Effector CD4-positive, alpha-beta T cell (primary cell): ENCODE measurements at places on chromosomes 16 and 17.
A peak's percentile ranks its signal among the peaks of the same experiment; 100 is the strongest.

DNA sequence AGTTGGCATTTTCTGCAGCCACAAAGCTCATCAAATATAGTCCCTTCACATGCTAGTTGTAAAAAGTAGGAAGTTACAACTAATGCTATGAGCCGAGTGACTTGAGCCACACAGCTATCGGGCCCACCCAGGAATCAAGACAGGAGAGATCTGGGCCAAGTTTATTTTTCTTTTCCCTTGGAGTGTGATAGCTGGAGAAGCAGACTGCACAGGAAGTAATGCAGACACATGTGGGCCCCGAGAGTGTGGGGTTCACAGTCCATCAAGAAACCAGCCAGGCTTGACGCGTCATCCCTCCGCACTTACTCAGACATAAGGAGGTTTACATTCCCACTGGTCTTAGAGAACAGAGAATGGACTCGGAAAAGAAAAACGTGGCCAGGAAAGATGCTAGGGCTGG lies 403.1 kb upstream of the CDH11 start:
- DNase-seq: no peak

DNA sequence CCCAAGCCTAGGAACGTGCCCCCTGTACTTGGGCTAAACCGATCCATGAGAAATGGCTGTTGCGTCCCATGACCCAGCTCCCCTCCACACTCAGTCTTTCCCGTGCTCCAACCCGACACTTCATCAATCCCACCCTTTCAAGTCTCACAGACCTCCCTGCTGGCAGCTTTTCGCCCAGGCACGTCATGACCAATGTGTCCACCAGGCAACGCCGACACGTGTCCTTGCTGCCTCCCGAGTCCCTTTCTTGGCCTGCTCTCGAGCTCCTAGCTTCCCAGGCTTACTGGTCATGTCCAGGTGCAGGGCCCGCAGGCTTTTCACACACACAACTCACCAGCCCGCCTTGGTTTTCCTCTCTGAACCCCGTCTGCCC lies 12.2 kb downstream of the MNT start:
- no peak for DNase-seq

GRCh38 chr16:30740364-30741251 lies 7.6 kb upstream of the PHKG2 start:
- DNase-seq: no peak

DNA sequence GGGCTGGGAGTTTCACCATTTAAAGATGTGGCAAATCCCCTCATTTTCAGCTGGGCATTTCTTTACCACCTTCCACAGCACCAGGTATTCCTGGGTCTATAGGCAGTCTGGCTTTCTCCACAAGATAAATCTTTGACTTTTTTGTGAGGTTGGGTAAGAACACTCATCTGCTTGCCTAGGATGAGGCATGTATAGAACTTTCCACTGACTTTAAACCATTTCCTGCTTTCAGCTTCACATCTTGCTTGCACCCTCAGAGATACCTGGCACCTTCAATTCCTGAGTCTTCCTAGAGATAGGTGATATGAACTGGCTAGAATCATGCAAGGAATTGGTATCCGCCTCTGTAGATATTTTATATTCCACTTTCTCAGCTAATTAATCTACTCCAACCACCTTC lies 27.9 kb downstream of the SMURF2 start:
- DNase-seq: no peak

GRCh38 chr16:6964679-6965078 lies 368.0 kb upstream of the RBFOX1 start:
- no peak for DNase-seq

GRCh38 chr16:1612320-1613111 lies at the start of gene CRAMP1:
TSS of gene CRAMP1 (plus strand) at chr16:1612360. CDS start at chr16:1614640, 2,280 bp downstream.
- DNase-seq: no peak

DNA sequence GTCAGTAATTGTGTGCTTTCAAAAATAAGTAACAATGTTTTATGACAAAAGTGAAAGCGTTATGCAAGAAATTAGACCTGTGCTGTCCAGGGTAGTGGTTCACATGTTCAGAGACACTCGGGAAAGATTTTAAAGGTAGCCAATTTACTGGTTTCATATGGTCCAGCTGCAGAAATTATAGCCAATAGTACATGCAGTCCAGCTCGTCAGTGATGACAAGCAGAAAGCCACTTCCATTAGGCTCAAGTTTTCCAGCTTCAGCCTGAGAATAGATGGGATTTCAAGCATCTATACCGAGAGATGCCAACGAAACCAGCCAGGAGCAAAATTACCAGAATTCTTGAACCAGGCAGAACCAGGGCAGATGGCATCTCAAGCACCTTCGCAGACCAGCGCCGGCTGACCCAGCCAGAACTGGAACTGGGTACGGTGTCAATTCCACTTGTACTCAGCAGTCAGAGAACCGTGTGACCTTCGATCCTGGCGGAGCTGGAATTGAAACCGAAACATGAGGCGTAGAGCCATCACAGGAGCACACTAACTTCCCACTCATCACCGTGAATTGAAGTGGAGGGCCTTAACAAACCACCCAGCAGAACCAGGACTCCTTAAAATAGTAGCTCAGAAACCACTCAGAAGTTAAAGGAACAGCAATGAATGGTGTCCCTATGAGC lies 207.9 kb upstream of the HSBP1 start:
- no peak for DNase-seq

DNA sequence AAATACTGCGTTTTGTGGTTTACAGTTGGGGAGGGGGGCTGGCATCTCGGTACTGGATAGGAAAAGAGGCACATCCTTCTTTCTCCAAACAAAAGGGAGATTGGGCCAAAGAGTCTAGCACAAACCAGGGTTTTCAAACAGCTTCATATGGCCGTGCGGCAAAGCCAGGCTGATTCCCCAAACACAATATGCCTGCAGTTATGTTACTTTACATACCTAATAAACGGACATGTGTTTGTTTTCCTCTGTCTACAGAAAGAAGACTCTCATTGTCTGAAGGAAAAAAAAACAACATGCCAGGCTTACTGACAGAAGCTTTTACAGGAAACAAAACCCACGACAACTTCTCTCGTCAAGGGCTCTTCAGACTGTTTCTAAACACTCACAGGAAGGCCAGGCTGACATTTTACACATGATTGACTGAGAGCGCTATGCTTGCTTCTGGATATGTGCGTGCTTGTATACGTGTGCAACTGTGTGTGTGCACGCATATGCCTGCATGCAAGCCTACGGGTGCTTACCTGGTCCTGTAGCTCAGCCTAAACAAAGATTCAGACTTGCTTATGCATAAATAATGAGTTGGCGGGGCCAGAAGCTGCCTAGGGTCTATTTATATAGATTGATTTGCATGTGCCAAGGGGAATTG lies 461.0 kb upstream of the C16orf82 start:
- no peak for DNase-seq

DNA sequence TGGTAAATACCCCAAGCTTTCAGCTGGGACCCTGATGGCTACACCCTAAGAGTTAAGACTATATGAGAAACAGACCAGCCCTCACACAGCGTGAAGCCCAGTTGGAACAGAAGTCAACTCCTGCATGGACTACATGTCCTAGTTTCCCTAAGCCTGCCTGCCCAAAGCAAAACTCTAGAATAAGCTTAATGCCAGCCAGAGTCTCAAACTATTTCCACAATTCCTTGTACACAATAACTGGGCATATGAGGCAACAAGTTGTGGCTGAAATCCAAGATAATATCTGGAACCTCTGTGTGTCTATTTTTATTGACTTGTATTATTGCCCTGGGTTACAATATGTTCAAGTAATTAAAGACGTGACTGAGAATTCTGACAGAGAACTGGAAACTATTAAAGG lies 19.4 kb downstream of the MYH10 start:
- no peak for DNase-seq

DNA sequence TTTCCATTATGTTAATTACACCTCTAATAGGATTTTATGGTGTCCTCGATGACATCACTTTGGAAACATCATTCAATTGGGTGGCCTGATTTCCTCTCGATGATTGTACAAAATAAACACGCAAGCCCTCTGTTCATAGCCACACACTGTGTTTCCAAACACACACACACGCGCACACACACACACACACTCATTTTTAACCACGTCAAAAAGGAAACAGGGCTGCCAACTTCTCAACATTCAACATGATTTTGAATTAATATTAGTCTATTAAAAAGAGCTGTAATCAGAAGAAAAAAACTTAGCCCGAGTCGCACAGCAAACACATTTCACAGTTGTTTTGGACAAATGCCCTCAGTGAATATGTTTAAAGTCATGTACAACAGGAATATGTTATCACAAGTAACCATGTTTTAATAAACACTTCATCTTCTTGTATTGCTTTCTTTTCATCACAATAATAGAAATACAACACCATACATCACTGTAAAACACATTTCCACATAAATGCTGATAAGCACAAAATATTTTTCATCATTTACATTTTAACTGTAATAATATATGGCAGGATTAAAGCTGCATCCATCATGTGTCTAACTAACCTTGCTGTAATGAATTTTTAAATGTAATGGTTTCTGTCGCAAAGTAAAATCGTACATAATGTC lies 219.1 kb upstream of the IRX3 start:
- DNase-seq: no peak

DNA sequence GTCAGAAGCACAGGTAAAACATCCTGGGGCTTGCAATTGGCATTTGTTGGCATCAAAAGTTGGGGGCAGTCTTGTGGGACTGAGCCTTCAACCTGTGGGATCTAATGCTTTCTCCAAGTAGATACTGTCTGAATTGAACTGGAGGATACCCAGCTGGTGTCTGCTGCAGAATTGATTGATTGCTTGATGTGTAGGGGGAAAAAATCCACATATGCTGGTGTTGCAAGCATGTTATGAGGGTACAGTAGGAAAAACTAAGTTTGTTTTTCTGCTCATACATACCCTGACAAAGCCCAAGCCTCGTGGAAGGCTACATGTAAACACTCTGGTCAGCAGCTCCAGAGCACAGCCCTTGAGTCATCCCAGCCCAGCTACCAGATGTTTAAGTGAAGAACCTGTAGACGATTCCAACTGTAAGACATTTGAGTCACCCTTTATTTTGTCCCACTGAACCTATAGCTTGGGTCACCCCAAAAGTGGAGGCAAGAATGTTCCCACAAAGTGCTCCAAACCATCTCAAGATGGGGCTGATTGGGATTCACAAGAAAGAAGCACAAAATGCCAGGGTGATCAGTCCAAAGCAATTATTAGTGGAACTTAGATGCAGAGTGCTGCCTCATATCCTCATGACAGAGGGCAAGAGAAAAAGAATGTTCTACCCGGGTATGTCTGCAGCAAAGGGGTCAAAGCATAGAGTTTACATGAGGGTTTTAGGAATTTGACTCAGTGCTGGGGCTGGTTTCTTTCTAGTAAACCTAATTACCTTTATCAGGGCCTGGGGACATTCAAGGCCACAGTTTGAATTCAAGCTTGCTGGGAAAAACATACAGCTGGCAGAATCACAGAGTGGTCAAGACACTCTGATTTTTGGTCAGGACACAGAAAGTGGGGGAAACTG lies 9.6 kb upstream of the APPBP2 start:
- DNase-seq: no peak

GRCh38 chr17:38430822-38431221 lies 2.6 kb downstream of the ARHGAP23 start:
- no peak for DNase-seq

GRCh38 chr17:58447039-58447975 lies 30.0 kb upstream of the RNF43 start:
- DNase-seq: peak; percentile 22

GRCh38 chr17:44972953-44973352 lies 4.8 kb upstream of the C1QL1 start:
- DNase-seq: no peak

GRCh38 chr16:4982056-4982867 lies 24.1 kb downstream of the SEC14L5 start:
- no peak for DNase-seq

GRCh38 chr16:48201515-48202201 lies 42.4 kb upstream of the LONP2 start:
- DNase-seq: no peak

GRCh38 chr16:272633-273546 lies 2.9 kb downstream of the RGS11 start:
- DNase-seq: no peak

GRCh38 chr17:6374761-6375312 lies 60.1 kb downstream of the AIPL1 start:
- no peak for DNase-seq

DNA sequence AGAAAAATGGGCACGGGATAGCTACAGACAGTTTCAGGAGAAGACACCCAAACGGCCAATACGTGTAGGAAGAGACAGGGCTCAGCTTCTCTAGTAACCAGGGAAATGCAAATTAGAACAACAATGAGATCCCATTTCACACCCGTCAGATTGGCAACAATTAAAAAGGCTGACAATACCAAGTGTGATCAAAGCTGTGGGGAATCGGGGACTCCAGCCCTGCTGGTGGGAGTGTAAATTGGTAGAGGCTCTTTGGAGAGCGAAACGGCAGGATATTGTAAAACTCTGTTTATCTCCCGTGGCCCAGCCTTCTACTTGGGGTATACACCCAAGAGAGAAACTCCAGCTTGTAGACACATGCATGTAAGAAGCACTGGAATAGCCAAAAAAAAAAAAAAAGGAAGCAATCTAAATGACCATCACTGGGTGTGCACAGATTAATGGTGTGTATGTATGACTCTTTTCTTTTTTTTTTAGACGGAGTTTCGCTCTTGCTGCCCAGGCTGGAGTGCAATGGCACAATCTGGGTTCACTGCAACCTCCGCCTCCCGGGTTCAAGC lies 27.5 kb downstream of the MYBBP1A start:
- no peak for DNase-seq

- DNase-seq: no peak
Observed at GRCh38 chr17:44829523-44830358, at the start of gene GJC1. TSS of gene GJC1 (minus strand) at chr17:44830287. CDS start at chr17:44805817, 24,470 bp downstream.

- DNase-seq: no peak
Observed at GRCh38 chr17:15036238-15036637, 228.9 kb downstream of the PMP22 start.

GRCh38 chr17:64042700-64043485 lies 22.5 kb upstream of the ICAM2 start:
- DNase-seq: no peak

DNA sequence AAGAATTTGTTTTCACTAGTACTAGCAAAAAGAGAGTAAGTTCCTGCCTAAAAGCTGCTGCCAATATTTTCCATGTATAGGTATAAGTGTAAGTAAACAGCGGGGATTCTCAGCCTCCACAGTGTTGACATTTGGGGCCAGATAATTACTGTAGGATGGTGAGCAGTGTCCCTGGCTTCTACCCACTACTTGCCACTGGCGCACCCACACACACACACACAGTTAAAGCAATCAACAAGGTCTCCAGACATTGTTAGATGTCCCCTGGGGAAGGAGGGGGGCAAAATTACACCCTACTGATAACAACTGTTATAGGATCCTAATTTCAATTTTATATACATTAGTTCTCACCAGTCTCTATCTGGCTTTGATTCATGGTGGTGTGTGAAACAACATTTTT lies 417.0 kb upstream of the PSMD7 start:
- DNase-seq: no peak

- DNase-seq: no peak
Observed at GRCh38 chr16:27425961-27426360, 24.0 kb downstream of the IL21R start.

GRCh38 chr16:12313902-12314621 lies 337.5 kb downstream of the SNX29 start:
- DNase-seq: no peak

DNA sequence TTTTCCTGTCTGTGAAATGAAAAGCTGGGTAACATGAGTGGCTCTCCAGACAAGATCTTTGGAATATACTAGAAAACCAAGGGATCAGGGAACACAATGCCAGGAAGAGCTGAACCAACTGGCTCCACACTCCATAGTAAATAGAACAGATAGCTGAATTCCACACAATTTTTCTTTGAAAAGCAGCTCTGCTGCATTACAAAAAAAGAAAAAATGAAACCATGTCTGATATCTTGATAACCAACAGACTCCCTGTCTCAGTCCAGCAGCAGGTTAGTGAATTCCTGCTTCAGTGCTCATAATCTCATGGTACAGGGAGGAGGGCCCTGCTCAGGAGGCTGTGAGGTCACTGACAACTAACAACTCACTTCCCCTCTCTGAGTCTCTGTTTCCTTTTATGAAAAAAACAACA lies 97.1 kb downstream of the CDH11 start:
- no peak for DNase-seq
